ENCODE measurements at places on chromosomes 2 and 18. TPM values are rescaled to one million over a fixed set of nuclear protein-coding genes. Genes with fewer than 3 reads are reported as not detected.

GRCh38 chr2:24164416-24164973, 10.4 kb upstream of the FAM228A start:
- H3K4me3 ChIP-seq, result no peak overlapping the region
- no peaks in the 10 kb centered on the region for H3K27me3 ChIP-seq
- no peak for DNase-seq

Gene IL18R1
- total RNA-seq, result 20.7 TPM

Gene DLX1
- not detected for total RNA-seq

Gene RALB
- total RNA-seq, result 90.3 TPM

DNA sequence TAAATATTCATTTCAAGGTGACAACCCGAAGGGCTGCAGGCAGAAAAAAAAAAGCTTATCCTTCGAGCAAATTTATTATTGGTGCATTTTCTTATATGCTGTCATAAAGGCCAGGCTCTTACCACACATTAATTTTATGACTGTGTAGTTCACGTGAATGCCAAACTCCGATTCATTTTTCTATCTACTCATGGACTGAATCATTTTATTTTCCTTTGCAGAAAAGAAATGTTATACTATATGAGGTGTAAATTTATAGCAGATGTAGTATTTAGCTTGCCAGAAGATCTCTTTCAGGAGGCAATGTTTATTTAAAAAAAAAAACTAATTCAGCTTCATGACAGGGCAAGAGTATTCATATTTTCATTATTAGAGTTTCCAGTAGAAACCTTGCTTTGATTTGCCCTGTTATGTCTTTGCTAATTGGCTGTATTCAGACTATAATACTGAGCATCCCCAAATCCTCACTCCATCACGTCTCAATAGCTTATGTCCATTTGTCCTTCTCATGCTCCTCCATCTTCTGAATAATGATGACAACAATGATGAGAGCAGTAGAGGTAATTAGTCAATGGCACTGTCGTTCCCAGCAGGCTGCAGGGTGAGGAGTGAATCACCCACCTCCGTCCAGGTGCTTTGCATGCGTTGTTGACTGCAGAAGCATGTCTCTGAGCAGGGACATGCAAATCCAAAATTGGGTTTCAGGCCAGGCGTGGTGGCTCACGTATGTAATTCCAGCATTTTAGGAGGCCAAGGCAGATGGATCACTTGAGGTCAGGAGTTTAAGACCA, 101.1 kb upstream of the RAB12 start:
- no peak for DNase-seq
- H3K4me1 ChIP-seq, result no peaks in the 10 kb centered on the region
- H3K27me3 ChIP-seq, result no peaks in the 10 kb centered on the region
- no peaks in the 10 kb centered on the region for H3K36me3 ChIP-seq

Gene TEKT4
- not detected for total RNA-seq

- H3K27ac ChIP-seq, result no peak overlapping the region
- no peaks in the 10 kb centered on the region for H3K27me3 ChIP-seq
- no peak for DNase-seq
- no peaks in the 10 kb centered on the region for H3K36me3 ChIP-seq
- H3K4me3 ChIP-seq, result no peak overlapping the region
- no peaks in the 10 kb centered on the region for H3K4me1 ChIP-seq
These were observed 34.9 kb downstream of the CAVIN2 start for GRCh38 chr2:191811807-191812602.

DNA sequence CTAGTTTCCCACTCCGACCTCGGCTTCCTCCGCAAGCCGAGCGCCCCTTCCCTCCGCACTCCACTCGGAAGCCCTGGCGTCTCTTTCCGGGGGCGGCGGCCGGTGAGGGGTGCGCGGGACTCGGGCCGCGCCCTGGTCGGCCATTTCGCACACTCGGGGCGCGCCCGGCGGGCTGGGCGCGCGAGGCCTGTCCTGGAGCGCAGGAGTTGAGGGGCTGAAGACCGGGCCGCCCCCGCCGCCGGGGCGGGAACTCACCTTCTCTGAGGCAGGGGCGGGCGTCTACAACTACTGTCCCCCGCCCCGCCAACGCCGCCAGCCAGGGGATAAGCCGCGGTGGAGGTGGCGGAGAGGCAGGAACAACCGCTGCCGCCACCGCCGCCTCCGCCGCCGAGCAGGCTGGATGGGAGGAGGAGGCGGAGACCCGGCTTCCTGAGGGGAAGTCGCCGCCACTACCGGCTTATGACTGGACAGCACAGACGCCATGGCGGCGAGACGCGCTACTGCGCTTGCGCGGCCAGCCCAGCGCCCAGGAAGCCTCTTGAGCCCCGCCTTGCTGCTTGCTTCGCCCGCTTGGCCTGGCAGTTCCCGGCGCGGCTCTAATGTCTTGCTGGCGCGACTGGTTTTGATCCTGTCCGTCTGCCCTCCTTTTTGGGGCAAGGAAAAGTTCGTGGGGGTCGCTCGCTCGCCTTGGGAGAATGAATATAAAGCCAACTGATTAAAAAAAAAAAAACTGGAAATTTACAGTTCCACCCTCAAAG, at the start of gene KRCC1:
KRCC1 (minus strand) TSS at position 413 of the 758 bp plus-strand sequence. CDS start 27,220 bp downstream, outside the sequence.
- H3K27ac ChIP-seq, result peak within 1 kb of the TSS; percentile 96
- DNase-seq, result peak; percentile 99
- H3K4me1 ChIP-seq, result peaks cover 49% of the 10 kb centered on the region
- H3K27me3 ChIP-seq, result no peaks in the 10 kb centered on the region
- peak within 1 kb of the TSS; percentile 73 for H3K4me3 ChIP-seq

- no peak for DNase-seq
- no peaks in the 10 kb centered on the region for H3K27me3 ChIP-seq
- H3K4me3 ChIP-seq, result no peak overlapping the region
- H3K4me1 ChIP-seq, result no peaks in the 10 kb centered on the region
- no peak overlapping the region for H3K27ac ChIP-seq
- H3K36me3 ChIP-seq, result no peaks in the 10 kb centered on the region
These were observed 125.0 kb upstream of the DLX2 start for GRCh38 chr2:172227719-172228118.

GRCh38 chr18:56402872-56403516, 235.4 kb downstream of the TXNL1 start:
- H3K4me3 ChIP-seq, result no peak overlapping the region
- no peaks in the 10 kb centered on the region for H3K4me1 ChIP-seq
- DNase-seq, result no peak
- H3K27ac ChIP-seq, result no peak overlapping the region
- no peaks in the 10 kb centered on the region for H3K27me3 ChIP-seq
- H3K36me3 ChIP-seq, result no peaks in the 10 kb centered on the region

GRCh38 chr2:108407864-108408729, 30.3 kb downstream of the SULT1C4 start:
- H3K27ac ChIP-seq, result no peak overlapping the region
- no peaks in the 10 kb centered on the region for H3K27me3 ChIP-seq
- H3K4me1 ChIP-seq, result no peaks in the 10 kb centered on the region
- H3K4me3 ChIP-seq, result no peak overlapping the region

- DNase-seq, result no peak
- no peak overlapping the region for H3K27ac ChIP-seq
- no peaks in the 10 kb centered on the region for H3K27me3 ChIP-seq
- H3K4me1 ChIP-seq, result no peaks in the 10 kb centered on the region
- no peaks in the 10 kb centered on the region for H3K36me3 ChIP-seq
- no peak overlapping the region for H3K4me3 ChIP-seq
These were observed 97.6 kb upstream of the MAP3K20 start for GRCh38 chr2:172978063-172978383.

Gene ATP6V1B1
- total RNA-seq, result not detected

DNA sequence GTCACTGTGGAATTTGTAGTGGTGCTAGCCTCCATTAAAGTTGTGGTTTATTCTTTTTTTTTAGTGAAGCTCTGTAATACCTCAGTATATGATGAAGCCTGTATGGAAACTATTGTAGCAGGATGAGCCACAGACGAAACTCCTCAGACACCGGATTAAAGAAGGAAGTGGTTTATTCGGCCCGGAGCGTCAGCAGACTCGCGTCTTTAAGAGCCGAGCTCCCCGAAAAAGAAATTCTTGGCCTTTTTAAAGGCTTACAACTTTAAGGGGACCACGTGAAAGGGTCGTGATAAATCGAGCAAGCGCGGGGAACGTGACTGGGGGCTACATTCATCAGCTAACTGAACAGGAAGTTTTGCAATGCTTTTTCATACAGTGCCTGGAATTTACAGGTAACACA, 8.1 kb upstream of the CCL20 start:
- H3K27ac ChIP-seq, result no peak overlapping the region
- H3K4me3 ChIP-seq, result no peak overlapping the region
- no peaks in the 10 kb centered on the region for H3K27me3 ChIP-seq
- no peaks in the 10 kb centered on the region for H3K4me1 ChIP-seq
- no peak for DNase-seq
- H3K36me3 ChIP-seq, result no peaks in the 10 kb centered on the region

Gene RAB17
- 1.4 TPM for total RNA-seq

GRCh38 chr2:129174143-129174542, 805.3 kb upstream of the RAB6C start:
- H3K4me1 ChIP-seq, result no peaks in the 10 kb centered on the region
- no peak for DNase-seq
- H3K36me3 ChIP-seq, result no peaks in the 10 kb centered on the region

DNA sequence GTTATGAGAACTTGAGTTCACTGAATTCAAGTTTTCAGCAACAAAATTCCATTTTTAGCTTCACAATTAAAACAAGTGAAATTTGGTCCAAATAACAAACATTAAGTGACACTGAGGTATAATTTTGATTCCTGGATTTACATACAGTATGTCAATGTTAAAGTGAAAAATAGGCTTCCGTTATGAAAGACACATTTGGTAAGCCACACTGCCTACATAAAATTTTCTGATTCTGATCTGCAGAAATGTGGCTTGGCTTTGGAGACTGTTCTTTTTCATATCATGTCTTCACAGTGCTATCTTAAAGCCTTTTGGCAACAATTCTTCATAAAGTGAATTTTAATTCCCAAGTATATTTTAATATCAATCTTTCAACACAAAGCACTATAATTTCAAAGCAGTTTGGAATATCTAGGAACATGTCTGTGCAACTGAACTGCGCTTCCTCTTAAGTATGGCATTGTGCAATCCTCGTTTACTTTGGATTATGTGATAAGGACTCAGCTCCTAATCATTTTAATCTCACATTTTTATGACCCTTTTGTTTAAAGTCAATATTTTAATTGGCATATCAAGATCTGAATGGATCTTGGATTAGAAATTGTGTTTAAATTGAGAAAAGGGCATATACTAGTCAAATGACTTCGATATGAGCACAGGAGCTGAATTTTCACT, 60.0 kb downstream of the RBMS1 start:
- no peak for DNase-seq
- H3K4me1 ChIP-seq, result peaks cover 27% of the 10 kb centered on the region
- no peak overlapping the region for H3K4me3 ChIP-seq
- H3K27me3 ChIP-seq, result no peaks in the 10 kb centered on the region

DNA sequence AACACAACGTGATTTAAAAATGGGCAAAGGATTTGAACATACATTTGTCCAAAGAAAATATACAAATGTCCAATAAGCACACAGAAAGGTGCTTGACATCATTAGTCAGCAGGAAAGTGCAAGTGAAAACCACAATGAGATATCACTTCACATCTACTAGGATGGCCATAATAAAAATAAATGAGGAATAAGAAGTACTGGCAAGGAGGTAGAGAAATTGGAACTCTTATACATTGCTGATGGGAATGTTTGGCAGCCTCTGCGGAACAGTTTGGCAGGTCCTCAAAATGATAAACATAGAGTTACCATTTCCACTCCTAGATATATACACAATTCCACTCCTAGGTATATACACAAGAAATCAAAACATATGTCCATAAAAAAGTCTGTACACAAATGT, 51.0 kb upstream of the PGAP1 start:
- no peaks in the 10 kb centered on the region for H3K36me3 ChIP-seq
- H3K4me3 ChIP-seq, result no peak overlapping the region
- H3K27ac ChIP-seq, result no peak overlapping the region
- H3K4me1 ChIP-seq, result no peaks in the 10 kb centered on the region
- DNase-seq, result no peak

DNA sequence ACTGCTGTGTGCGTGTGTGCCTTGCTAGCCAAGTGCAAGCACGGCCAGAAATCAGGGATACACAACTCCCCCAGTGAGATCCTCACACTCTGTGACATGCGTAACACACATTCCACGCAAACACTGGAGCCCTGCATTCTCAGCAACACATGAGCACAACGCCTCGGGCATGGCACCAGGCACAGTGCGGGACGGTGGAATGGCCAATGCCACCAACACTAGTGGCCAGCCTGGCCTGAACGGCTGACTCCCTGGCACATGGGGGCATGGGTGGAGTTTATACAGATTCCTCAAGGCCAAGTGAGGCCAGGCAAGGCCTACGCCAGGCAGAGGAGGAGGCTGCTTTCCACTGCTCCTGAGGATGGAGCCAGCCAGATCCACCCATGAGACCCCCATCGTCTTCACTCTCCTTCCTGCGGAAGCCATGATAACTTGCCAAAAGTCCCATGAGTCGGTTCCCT, 56.2 kb downstream of the ANKMY1 start:
- no peaks in the 10 kb centered on the region for H3K36me3 ChIP-seq
- H3K4me1 ChIP-seq, result no peaks in the 10 kb centered on the region
- DNase-seq, result peak; percentile 70
- H3K27ac ChIP-seq, result no peak overlapping the region
- H3K4me3 ChIP-seq, result no peak overlapping the region

- no peak overlapping the region for H3K27ac ChIP-seq
- peaks cover 4% of the 10 kb centered on the region for H3K27me3 ChIP-seq
These were observed 9.9 kb downstream of the MYT1L start for GRCh38 chr2:2321200-2321540.

GRCh38 chr2:207897541-207898353, 127.6 kb downstream of the PLEKHM3 start:
- peaks cover 6% of the 10 kb centered on the region for H3K36me3 ChIP-seq
- H3K4me3 ChIP-seq, result no peak overlapping the region
- no peak overlapping the region for H3K27ac ChIP-seq
- H3K27me3 ChIP-seq, result no peaks in the 10 kb centered on the region
- DNase-seq, result no peak

DNA sequence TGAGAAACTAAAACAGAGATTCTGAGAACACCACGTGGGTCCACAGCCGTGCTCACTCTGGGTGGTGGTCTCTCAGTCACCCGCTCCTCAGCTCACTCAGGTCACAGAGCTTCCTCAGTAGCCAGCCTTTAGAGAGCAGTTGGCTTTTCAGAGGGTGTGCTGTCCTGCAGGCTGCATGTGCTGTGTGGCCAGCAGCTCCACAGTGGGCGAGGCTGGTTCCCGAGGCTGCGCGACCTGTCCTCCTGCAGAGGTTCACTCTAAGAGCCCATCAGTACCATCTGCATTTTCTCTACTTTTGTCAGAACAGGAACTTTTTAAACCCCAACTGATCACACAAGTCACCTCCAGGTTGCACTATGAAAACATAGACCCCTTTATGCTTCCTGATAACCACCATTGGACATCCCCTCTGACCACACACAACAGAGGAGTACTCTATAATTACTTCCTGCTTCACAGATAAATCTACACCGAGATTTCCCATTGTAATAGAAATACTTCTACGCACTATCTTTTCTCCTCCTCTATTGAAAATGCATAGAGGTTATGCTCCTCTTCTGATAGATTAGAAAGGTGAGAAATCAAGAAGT, 93.1 kb downstream of the GYPC start:
- no peaks in the 10 kb centered on the region for H3K36me3 ChIP-seq
- no peak overlapping the region for H3K4me3 ChIP-seq
- H3K27ac ChIP-seq, result no peak overlapping the region
- no peak for DNase-seq
- H3K27me3 ChIP-seq, result no peaks in the 10 kb centered on the region
